Progenitor cell of endocrine pancreas (in vitro differentiated cells): ENCODE measurements at places on chromosomes 1 and 21.
A peak's percentile ranks its signal among the peaks of the same experiment; 100 is the strongest.

DNA sequence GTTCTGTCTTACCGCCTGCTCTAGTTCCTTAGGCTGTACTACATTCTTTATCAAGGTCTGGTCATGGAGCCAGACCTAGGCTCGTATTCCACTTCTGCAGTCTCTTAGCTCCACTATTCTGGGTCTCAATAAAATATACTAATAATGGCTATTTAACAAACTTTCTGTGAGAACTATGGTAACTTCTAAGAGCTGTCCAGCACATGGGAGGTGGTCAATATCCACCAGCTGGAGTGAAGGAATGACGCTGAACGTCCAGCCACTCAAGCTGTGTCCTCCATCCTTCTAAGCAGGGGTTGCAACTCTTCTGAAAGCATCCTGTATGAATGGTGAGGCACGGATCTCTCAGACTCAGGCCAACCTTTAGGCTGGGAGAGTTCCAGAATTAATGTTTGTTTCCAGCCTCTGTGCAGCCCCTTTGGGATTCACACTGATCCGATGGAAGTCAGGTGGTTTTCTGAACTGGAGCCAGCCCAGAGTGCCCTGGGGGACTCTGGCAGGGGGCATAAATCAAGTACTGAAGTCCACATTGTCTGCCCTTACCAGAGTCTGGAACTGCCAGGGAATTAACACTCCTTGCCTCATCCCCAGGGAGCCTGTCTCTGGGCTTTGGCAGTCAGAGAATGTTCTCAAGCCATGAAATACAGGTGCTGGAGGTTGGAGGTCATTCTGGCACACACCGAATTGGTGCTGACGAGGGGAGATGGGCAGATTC is 57.4 kb downstream of the BRINP2 start:
- DNase-seq: no peak

DNA sequence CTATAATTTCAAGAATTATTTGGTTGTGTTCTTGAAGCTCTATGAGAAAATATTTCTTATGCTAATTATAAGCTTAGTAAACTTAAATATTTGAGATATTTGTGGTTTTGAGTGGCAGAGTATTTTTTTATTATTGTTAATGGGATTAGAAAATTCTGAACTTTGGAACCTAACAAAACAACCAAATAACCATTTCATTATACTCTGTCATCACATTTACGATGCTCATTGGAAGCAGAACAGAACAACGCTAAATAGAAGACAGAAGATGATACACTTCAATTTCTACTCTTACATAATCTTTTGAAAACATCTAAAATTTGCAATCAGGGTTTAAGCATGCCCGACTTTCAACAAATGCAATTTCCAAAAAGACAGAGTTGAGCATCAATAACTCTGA is 270.2 kb downstream of the PTPRC start:
- no peak for DNase-seq

DNA sequence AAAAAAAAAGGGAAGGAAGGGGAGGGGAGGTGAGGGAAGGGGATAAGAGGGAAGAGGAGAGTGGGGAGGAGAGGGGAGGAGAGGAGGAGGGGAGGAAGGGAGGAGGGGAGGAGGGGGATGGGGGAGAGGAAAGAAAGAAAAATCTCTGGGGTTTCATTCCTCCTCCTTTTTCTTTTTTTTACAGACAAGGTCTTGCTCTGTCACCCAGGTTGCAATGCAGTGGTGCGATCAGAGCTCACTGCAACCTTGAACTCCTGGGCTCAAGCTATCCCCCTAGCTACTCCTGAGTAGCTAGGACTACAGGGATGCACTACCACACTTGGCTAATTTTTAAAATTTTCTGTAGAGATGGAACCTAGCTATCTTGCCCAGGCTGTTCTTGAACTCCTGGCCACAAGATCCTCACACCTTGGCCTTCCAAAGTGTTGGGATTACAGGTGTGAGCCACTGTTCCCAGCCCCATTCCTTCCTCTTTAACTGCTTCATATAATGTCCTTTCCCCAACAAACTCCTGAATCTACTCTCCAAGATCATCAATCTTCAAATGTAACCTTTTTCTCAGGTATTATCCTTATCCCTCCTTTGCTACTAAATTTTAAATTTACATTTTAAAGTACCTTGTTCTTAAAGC is 23.2 kb downstream of the GON4L start:
- DNase-seq: no peak

DNA sequence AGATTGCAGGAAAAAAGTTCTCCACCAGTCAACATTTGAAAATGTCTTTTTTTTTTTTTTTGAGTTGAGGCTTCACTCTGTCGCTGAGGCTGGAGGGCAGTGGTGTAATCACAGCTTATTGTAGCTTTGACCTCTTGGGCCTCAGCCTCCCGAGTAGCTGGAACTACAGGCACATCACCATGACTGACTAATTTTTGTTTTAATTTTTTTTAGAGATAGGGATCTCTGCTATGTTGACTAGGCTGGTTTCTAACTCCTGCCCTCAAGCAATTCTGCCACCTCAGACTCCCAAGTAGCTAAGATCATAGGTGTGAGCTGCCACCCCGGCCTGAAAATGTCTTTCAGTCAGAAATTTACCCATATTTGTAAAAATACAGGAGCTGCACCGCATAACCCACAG is 30.6 kb upstream of the USP24 start:
- DNase-seq: no peak

DNA sequence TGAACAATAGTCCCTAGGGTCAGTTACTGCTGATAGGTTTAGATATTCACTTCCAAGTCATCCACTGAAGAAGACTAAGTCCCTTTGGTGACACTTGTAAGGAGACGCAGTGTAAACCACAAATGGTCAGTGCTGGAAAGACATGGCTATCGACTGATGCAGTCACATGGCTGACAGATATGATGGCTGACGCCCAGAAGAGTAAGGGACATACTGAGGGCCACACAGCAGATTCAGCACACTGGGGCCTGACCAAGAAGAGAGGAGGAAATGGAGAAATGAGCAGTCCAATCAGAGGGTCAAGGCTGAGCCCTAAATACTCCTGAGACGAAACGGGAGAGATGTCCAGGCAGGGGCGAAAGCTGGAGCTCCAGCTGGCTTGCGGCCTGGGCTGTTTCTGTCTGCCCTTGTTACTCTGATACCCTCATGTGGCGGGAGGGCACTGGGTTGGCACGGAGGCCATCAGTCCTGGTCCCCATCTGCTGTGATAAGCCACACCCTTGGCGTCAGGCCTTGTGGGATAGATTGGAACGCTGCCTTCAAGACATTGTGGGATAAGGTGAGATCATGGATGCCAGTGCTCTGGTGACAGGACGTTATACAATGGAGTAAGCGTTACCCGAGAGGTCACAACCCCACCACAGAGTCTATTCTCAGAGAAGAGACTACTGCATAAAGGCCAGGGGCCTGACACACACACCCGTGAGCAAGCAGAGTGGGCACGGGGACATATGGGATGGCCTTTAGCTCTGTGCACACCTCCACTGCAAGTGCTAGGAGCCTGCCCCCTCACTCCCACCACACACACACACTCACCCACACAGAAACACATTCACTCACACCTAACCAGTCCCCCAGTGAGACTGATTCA is 158.4 kb downstream of the TRABD2B start:
- no peak for DNase-seq

GRCh38 chr1:89429062-89429461 is 65.2 kb downstream of the GBP6 start:
- no peak for DNase-seq

DNA sequence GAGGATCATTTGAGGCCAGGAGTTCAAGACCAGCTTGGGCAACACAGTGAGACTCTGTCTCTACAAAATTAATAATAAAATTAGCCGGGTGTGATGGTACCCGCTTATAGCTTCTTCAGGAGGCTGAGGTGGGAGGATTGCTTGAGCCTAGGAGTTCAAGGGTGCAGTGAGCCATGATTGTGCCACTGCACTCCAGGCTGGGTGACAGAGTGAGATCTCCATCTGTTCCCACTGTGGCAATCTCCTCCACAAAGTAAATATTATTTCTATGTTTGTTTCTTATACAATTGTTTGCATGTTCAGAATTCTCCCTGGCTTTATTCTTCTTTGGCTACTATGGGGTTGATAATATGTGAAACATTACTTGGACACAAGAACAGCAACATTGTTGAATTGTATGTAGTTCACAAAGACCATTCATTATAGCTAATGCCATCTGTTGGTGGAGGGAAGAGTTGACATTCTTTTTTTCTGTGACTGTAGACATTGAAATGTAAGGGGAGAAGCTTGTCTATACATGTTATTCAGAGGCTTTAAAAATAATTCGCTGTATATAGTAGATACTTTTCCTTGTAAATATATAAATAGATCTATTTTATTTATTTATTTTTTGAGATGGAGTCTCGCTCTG is 47.8 kb upstream of the SRSF10 start:
- no peak for DNase-seq

DNA sequence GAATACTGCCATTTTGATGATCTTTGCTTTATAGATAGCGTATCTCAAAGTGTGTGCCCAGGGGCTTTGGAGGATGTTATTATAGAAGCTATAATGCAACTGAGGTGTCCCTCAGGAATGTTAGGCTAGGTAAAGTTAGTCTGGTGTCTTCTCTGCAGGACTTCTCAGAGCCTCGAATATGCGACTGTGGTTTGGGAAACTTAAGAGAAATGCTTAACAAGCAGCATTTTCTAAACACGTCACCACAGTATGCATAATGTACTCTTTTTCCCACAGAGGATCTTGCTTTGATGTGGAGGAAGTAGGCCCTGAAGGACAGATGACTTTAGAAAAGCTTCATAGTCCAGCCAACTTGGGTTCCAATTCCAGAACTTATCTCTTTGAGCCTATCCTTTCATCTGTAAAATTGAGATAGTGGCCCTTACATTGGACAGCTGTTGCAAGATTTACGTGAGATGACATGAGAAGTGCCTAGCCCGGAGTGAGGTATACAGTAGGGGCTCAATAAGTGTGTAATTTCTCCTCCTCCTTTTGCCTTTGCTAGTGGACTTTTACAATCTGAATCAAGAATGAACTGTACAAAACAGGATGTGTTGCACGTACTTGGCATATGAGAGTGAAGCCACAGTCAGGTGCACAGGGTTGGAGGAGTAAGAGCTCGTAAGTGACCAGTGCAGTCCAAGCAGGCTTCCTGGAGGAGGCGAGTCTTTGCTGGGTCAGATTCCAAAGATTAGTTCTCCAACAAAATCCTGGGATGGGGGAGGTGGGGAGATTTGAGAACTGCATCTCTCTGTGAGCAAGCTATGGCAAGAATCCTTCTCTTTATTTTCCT is 29.7 kb upstream of the TRABD2B start:
- no peak for DNase-seq

- no peak for DNase-seq
These were observed 11.8 kb upstream of the RPL5 start for GRCh38 chr1:92820024-92820423.

GRCh38 chr1:67723620-67724019 is 38.6 kb downstream of the GADD45A start:
- no peak for DNase-seq

DNA sequence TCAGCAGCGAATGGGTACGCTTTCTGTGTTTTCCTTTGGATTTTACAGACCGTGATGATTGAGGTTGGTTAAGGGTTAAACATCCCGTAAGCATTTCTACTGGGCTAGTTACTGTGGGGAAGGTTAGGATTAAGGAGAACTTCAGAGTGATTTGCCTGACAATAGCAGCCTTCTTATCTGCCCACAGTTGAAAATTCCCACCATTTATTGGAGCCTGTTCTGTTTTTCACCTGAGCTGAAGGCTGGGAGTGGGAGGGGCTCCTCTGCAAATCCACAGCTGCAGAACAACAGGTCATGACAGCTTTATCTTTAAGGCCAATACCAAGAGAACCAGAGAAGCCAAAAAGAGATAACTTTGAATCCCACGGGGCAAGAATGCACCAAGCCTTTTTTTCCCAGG is 168.6 kb downstream of the KAZN start:
- DNase-seq: no peak

- no peak for DNase-seq
These were observed 407.1 kb downstream of the LMO4 start for GRCh38 chr1:87735750-87736149.

GRCh38 chr1:79006564-79006963 is at the start of gene ADGRL4:
Gene ADGRL4 (minus strand): TSS chr1:79006730. CDS start chr1:79006654, 76 bp downstream.
- peak; percentile 20 for DNase-seq

DNA sequence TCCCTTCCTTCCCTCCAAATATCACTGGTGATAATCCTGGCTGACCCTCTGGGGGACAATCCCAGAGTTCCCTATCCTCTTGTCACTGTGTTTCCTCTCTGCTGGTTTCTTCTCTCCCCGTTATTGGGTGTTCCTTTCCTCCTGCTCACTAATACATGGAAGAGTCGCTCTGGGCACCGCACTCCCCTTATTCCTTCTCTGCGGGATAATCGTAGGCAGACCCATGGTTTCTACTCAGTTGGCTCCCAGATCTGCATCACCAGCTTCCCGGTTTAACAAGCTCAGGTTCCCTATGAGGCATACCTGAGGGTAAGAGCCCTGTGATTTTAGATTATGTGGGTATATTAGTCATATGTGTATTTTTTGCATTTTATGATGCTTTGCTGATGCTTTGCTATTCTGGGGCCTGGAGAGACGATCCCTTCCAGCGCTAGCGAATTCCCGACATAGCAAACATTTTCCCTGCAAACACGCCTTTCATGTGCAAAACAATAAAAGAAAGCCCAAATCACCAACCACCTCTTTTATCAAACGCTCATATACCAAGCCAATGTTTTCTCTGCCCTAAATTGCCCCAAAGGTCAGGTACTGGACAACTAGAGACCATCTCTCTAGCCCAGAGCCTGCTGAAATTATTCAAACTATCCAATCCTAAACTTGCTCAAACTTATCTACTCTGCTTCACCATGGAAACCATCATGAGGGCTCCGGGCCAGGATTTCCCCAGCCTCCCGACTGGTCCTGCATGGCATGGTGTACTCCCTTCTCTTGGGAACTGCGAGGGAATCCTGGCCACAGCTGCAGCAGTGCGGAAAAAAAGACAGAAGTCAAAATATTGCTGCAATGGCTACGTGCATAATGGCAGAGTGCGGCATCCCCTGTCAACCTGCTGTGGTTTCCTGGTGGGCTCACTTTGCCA is 84.2 kb downstream of the PCP4 start:
- no peak for DNase-seq

DNA sequence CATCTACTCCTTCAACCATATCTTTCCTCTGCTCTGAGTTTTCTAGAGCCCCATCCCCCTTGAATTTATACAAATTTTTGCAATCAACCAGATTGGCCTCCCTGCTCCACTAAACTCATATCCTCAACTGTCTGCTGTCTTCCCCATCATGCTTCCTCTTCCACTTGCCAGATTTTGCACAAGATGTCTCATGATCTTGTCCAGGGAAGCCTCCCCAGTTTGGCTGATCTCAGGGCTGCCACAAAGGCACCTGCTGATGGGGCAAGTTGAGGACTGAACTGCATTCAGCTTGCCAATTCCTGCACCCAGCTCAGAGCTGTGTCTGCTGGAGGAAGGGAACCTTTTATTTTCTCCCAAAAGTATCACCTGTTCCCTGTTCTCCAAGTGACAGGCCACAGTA is 3.9 kb upstream of the KCNJ9 start:
- no peak for DNase-seq

DNA sequence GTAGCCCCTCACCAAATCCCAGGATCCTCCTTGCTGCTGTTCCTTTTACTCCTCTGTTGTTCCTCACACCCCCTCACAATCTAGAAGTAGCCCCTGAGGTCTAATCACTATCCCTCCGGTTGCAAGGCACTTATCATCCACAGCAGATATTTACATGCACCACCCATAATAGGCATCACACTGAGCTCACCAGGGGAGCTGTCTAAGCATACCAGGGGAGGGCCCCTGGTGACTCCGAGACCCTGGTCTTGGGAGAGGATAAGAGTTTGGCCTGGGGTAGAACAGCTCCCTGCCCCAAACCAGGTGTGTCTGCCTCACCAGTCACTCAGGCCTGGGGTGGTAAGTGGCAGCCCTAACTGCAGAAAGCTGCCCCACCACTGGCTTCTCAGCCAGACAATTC is 37.3 kb upstream of the ZC3H12A start:
- DNase-seq: no peak
